ENCODE measurements at places on chromosomes 16 and 17. TPM values are rescaled to one million over a fixed set of nuclear protein-coding genes. Genes with fewer than 3 reads are reported as not detected.

GRCh38 chr17:10266296-10266876, 68.0 kb upstream of the GAS7 start:
- no peak for DNase-seq

DNA sequence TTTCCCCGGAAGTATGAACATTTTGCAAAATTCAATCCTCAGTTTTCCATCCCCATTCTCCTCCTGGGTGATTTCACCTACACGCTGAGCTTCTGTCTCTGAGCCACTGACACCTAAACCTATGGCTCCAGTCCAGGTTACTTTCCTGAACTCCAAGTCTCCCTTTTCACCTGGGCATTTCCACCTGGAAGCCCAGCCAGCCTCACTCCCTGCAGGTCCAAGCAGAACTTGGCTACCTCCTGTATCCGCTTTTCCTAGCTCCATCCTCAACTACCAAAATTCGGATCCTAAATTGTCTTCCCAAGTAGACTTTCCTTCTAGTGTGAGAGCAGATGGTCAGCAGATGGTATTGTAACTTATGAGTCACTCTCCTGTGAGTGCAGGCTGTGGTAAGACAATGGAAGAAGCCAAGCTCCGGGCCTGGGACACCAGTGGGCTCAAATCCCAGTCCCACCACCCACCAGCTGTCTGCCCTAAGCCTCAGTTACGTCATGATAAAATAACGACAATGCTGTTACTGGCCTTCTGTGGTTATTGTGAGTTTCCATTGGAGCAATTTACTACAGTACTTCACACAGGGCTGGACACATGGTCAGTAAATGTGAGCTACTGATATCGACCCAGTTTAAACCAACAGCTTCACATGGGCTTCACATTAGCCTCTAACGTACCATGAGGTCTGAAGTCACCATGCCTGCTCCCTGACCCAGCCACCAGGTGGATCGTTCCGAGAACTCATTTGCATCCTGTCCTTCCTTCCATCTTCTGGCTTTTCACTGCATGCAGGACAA, 33.3 kb downstream of the PECAM1 start:
- peak; percentile 50 for DNase-seq

DNA sequence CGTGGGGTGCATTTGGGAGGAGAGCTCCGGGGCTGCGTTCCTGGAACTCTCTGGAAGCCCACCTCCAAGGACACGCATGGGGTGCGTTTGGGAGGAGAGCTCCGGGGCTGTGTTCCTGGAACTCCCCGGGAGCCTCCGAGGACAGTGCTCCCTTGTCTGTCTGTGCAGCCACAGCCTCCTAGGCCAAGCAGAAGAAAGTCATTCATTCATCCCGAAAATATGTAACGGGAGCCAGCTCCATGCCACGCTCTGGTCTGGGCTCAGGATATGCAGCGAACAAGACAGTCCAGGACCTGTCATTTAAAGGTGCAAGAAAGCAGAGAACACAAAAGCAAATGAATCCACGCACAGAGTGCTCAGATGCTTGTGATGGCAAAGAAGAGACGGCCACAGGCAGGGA, 7.9 kb downstream of the ENPP7 start:
- no peak for DNase-seq

GRCh38 chr16:48535831-48536613, 74.0 kb downstream of the N4BP1 start:
- peak; percentile 36 for DNase-seq

Gene SLC35G3
- total RNA-seq = not detected

Gene DBF4B
- 13.0 TPM for total RNA-seq

GRCh38 chr16:69323415-69323814, 7.0 kb downstream of the PDF start:
- DNase-seq = no peak

GRCh38 chr17:14737984-14738651, 437.2 kb downstream of the HS3ST3B1 start:
- DNase-seq = peak; percentile 49

DNA sequence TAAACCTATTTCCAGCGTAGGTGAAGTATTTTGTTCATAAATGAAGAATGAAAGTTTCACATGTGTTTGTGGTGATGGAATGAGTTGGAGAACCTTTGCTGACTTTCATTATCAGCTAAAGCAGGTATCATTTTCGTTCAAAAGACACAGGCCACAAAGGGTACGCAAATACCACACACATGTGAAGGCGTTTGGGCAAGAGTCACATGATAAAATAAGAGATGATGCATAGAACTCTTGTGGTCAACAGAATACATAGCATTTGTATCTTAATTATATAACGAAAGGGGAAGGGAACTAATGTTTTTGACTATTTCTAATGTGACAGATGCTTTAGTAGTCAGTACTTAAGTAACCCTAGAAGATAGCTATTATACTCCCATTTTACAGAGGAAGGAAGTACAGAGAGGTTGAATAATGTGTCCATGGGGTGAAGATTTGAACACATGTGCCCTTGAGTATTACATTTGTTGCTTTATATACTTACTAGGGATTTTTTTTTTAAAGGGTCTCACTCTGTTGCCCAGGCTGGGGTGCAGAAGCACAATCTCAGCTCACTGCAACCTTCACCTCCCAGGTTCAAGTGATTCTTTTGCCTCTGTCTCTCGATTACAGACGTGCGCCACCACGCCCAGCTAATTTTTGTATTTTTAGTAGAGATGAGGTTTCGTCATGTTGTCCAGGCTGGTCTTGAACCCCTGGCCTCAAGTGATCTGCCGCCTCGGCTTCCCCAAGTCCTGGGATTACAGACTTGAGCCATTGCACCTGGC, 4.8 kb downstream of the RPA1 start:
- DNase-seq = no peak

GRCh38 chr17:199806-200545, 18.5 kb upstream of the DOC2B start:
- DNase-seq = no peak

DNA sequence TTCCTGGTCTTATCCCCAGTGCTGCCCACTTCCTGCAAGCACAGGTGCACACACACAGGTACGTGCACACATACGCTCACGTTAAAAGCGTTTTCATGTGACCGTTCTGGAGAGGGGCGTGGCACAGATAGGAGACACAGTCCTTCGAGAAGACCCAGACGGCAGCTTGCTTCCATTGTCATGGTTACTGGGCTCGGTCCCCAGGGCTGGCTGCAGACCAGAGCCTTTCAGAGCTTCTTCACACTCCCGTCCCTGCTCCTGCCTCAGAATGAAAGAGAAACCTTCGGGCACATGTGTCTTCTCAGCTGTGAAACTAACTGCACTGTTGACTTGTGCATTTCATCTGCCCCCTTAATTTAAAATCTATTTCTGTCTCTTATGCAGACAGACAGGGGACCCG, 154.2 kb downstream of the PITPNC1 start:
- peak; percentile 53 for DNase-seq

Gene CDH1
- 142 TPM for total RNA-seq

Gene KRT12
- not detected for total RNA-seq

DNA sequence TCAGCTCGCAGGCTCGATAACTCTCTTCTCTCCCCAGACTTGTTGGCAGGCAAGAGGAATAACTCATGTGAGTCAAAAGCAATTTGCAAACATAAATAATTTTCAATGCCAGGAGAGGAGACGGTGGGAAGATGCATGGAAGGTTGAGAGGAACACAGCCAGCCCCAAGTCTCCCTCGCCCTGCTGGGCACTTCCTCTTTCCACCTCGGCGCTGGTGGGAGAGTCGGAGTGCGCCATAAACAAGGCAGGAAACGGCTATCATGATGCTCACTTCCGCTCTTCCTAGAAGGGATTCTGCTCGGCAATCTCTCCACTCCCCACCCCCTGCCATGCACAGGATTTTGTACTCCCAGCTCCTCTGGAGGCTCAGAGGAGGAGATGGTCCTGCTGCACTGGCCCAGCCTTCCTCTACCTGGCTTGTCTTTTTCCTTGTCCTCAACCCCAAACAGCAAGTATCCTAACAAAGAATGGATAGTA, 13.0 kb downstream of the CBX4 start:
- DNase-seq = no peak

GRCh38 chr17:49564638-49565037, 11.0 kb upstream of the NXPH3 start:
- DNase-seq = no peak

Gene CA10
- total RNA-seq = 1.5 TPM

Gene RPL23
- 877 TPM for total RNA-seq

DNA sequence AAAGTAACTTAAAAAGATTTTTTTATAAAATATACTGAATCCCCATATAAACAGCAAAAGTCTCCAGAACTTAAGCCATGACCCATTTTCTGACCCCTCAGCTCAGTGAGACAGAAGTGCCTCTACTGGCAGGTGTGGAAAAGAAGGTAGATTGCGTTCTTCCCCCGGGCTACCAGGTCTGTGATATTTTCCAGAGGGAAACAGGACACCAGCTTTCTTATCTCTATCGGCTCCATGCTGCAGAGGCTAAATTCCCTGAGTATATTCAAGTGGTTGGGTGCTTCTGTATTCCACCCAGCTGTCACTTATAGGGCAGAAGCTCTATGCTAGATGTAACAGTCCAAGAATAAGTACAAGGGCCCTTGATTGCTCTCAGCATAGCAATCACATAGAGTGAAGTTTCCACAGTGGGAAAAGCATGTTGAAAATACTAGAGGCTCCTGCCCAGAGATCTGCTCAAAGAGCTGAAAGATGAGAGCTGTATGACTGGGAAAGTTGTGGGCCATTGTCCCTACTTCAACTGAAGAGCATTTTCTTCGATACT, 687.3 kb downstream of the CDH11 start:
- DNase-seq = no peak

- DNase-seq = no peak
Measured at GRCh38 chr16:57676553-57677085, 8.5 kb downstream of the ADGRG3 start.

Gene GP1BA
- not detected for total RNA-seq

GRCh38 chr17:10120749-10121148, 77.7 kb downstream of the GAS7 start:
- DNase-seq = no peak

DNA sequence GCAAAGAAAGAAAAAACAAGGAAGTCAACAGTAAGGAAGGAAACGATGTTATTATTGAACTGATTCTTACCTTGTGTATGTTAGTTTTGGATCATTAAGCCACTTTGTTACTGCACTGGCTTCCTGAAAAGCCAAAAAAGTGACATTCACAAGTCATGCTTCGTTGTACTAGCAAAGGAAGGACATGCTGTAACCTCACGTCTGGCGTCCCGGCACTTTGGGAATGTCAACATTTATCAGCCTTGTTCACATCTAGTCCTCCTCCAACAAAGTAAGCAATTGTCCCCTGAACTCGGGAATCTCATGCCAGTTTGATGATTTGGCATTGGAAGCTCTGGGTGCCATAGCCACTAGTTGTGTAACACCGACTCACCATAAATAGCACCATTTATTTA, 731 bp upstream of the MKS1 start:
- DNase-seq = no peak

Gene OR4D1
- total RNA-seq = 0.10 TPM

DNA sequence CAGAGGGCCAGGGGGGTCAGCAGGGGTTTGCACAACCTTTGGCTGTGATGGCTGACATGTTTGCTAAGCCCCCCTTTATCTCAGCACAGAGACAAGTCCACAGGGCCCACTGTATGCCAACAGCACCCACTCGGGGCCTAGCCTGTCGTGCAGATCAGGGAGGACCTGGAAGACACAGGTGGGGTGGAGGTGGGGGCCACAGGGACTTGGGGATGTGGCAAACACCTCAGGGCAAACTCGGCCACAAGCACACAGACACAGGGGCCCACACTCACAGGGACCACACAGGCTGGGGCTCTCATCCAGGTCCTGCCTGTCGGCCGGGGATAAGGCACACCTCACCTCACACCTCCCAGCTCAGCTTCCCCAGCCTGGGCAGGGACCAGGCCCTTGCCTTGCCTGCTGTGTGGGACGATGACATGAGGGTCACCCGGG, 87.9 kb downstream of the C16orf78 start:
- DNase-seq = no peak

Gene SLC22A31
- 13.8 TPM for total RNA-seq

- no peak for DNase-seq
Measured at GRCh38 chr17:61312406-61313295, 87.0 kb upstream of the TBX2 start.

All from GM23338 (cell line).